CD8-positive, alpha-beta T cell (primary cell): ENCODE measurements at places on chromosomes 5 and 9. TPM values are rescaled to one million over a fixed set of nuclear protein-coding genes. Genes with fewer than 3 reads are reported as not detected.

IRX1 gene
- not detected for total RNA-seq

CYLC2 gene
- total RNA-seq, result not detected

MRPS27 gene
- total RNA-seq, result 24.1 TPM

SEMA5A gene
- 0.03 TPM for total RNA-seq

TYRP1 gene
- total RNA-seq, result not detected

GLE1 gene
- total RNA-seq, result 8.5 TPM

BHMT2 gene
- total RNA-seq, result not detected

PRUNE2 gene
- total RNA-seq, result not detected

DBN1 gene
- 16.2 TPM for total RNA-seq

TAS2R1 gene
- not detected for total RNA-seq

FREM1 gene
- not detected for total RNA-seq

ELAVL2 gene
- not detected for total RNA-seq

FKBP15 gene
- 8.9 TPM for total RNA-seq

MLANA gene
- not detected for total RNA-seq

PCDHGC5 gene
- total RNA-seq, result not detected

ZFYVE16 gene
- total RNA-seq, result 9.9 TPM

NR4A3 gene
- total RNA-seq, result 129 TPM

MYOZ3 gene
- not detected for total RNA-seq

MAN2A1 gene
- 57.6 TPM for total RNA-seq

C1QTNF3 gene
- 3.6 TPM for total RNA-seq

FBP2 gene
- total RNA-seq, result not detected
